Right lobe of liver (tissue), 6 donors: ENCODE measurements at places on chromosomes 1 and 21.

DNA sequence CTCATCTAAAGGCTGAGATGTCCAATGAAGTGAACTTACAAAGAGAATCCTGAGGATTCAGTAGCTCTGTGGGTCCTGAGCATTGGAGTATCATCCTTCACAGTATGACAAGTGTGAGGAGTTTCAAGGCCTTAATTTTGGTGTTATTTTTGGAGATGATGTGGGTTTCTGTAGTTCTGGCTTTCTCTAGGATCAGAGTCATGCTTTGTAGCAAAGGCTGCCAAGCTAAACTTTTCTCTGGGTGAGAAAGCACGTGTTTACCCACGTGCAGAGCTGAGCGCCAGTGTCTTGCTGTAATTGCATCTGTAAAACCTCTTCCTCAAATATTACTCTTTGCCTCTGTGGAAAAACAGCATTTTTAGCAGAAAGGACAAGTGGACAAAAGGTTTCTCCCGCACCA, 387.8 kb upstream of the LYPLAL1 start:
- peak; percentile 60 for DNase-seq

DNA sequence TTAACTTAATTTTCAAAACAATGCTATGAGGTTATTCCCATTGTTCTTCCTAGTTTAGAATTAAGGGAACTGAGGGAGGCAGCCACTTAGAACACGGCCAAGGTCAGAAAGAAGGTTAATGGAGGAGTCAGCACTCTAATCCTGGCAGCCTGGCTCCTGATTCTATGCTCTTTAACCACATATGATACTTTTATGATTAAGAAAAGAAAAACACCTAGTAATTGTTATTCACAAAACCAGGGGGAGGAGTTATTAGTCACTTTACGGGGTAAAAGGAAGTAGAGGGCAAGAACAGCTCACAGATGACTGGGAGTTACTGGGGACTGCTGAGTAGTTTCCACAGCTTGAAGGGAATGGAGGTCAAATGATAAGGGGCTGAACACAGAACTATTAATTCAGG, 38.6 kb downstream of the GADD45A start:
- no peak for DNase-seq

- DNase-seq: no peak
Measured at GRCh38 chr1:54559111-54559548, 11.1 kb downstream of the ACOT11 start.

GRCh38 chr1:68696221-68696620, 199.3 kb upstream of the DEPDC1 start:
- DNase-seq: no peak

DNA sequence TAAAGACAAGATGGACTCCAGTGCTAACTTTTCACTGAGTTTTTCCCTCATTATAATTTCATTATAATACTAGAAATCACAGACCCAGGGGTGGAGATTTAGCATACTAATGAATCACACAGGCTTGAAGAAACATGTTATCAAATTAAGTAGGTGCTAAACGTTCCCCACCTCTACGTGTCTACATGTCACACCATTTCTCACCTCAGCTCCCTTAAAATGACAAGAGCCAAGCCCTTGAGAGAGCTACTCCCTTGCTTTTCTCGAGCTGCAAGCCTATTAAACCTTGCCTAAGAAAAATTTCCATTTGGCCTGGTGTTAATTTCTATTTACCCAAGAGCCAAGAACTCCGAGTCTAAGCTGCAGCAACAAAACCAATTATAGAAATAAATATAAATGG, 396.3 kb upstream of the NEGR1 start:
- no peak for DNase-seq

DNA sequence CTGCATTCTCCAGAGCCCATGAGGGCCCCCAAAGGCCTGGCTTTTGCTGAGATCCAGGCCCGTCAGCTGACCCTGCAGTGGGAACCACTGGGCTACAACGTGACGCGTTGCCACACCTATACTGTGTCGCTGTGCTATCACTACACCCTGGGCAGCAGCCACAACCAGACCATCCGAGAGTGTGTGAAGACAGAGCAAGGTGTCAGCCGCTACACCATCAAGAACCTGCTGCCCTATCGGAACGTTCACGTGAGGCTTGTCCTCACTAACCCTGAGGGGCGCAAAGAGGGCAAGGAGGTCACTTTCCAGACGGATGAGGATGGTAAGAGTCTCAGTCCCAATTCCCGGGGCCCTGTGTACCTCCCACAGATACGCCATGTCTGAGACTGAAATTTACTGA, 39.1 kb downstream of the PTPRU start:
- DNase-seq: peak; percentile 26

DNA sequence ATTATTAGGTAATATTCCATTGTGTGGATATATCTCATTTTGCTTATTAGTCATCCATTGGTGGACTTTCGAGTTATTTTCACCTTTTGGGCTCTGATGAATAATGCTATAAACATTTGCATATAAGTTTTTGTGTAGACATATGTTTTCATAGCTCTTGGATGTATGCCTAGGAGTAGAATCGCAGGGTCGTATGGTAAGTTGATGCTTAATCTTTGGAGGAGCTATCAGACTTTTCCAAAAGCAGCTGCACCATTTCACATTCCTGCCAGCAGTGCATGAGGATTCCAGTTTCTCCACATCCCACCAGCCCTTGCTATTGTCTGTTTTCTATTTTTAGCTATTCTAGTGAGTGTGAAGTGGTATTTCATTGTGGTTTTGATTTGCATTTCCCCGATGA, 120.3 kb upstream of the TMEM51 start:
- DNase-seq: no peak

- peak; percentile 14 for DNase-seq
Measured at GRCh38 chr1:9281908-9282695, 10.6 kb upstream of the SPSB1 start.

DNA sequence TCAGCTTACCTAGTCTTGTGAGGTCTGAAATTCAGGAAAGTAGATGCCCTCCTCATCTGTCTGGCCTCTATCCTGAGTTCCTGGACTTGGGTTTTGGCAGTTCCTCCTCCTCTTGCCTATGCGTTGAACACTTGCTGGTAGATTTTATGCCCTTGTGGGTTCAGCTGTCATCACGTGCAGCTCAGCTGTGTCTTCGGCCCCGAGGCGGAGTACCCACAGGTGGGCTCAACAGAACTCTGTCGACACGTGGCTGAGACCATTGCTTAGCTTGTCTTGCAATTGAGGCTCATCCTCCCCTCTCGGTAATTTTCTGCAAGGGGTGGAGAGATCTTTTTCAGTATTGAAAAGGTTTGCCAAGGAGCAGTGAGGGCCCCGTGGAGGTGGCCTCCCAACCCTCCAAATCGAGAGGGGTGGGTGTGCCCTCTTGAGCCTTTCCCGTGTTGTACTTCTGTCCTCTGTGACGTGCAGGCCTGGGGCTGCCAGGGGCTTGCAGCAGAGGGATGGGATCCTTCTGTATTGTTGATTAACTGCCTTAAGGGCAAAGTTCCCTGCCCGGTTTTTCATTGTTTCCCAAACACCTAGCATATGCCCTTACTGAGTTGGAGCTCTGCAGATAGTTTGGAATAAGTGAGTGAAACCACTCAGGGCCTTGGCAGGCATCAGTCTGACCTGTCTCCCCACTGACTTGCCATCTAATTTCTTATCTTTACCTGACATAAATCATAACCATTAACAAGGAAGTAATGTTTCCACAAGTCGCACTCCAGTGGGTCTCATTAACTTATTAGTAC, 2.9 kb downstream of the CENPS start:
- no peak for DNase-seq

GRCh38 chr1:175427625-175428024, 235.0 kb upstream of the KIAA0040 start:
- DNase-seq: no peak

- peak; percentile 19 for DNase-seq
Measured at GRCh38 chr1:73839922-73840321, 358.1 kb downstream of the LRRIQ3 start.

- no peak for DNase-seq
Measured at GRCh38 chr1:94660994-94661393, 119.4 kb upstream of the F3 start.

- DNase-seq: no peak
Measured at GRCh38 chr1:205832326-205832751, 17.6 kb downstream of the PM20D1 start.

DNA sequence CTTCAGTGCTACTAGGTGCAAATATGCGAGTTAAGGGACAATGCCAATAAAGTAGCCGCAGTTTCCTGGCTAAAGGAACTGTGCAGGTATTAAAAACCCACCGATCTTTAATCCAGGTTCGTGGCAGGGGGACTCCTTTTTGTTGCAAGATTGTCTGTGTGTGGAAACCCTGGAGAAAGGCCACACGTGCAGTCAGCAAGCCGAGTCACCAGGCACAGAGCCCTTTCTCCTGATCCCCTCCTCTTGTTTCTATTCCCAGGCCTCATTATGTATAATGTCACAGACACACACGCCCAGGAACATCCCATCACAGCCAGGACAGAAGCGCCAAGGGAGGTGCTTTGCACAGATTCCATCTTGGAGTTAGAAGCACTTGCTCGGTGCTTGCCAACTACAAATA, 528.9 kb downstream of the KIF26B start:
- no peak for DNase-seq

DNA sequence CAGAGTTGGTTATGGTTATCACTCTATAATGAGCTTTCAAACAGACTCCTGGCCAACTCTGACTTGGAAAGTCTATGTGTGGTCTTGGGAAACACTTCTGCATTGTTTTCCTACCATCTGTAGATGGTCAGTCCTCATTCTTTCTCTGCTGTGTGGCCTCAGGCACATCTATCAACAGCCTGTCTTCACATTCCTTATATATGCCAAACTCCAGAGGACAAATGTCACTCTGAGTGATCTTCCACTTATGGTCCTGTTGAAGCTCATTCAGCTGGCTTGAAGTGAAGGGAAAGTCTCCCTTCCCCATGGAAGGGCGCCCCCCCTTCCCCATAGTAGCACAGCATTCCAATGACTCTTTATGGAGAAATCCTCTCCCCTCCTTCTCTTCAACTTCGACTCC, 58.7 kb downstream of the VANGL2 start:
- DNase-seq: no peak

- no peak for DNase-seq
Measured at GRCh38 chr1:192086644-192087043, 71.6 kb upstream of the RGS18 start.

DNA sequence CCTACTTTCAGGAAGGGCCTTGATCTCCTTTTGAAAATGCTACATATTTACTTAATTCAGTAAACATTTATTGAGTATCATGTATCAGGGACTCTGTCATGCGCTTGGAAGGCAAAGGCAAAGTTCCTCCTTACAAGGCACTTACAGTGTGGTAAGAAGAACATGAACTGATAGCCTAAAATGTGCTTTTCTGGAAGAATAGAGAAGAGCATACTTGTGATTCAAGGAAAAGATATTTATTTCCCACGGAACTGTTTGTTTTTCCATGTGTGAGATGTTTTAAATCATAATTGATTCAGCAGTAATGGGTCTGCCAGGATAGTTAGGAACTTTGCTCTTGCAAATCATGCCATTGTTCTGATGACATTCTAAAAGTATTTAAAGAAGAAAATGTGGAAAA, 110.1 kb upstream of the ZNHIT6 start:
- DNase-seq: no peak

DNA sequence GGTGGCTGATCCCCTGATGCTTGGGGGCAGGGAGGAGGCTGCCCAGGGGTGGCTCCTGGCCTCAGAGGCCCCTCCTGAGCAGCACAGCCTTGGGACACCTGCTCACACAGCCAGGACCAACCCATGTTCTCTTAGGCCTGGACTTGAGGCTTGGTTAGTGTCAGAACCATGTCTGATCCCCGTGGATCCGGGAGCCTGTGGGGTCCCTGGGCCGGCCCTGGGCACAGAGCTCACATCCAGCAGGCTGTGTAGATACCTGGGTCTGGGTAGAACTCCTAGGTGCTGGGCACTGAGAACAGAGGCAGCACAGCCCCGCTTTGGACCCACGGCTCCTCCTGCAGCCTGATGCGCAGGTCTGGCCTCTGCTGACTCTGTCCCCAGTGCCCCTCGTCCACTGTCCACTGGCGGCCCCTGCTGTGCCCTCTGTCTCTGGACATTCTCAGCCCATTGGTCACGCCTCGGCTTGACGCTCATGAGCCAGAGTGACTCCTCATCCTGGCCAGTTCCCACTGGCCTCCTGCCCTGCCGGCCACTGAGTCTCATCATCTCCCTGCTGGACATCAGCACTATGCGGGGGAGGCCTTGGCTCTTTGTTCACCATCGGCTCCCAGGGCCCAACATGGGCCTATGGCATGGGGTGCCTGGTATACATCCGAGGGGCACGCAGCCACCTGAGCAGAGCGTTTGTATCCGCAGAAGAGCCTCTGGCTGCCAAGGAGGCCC, 70.2 kb downstream of the TRIM11 start:
- peak; percentile 41 for DNase-seq

DNA sequence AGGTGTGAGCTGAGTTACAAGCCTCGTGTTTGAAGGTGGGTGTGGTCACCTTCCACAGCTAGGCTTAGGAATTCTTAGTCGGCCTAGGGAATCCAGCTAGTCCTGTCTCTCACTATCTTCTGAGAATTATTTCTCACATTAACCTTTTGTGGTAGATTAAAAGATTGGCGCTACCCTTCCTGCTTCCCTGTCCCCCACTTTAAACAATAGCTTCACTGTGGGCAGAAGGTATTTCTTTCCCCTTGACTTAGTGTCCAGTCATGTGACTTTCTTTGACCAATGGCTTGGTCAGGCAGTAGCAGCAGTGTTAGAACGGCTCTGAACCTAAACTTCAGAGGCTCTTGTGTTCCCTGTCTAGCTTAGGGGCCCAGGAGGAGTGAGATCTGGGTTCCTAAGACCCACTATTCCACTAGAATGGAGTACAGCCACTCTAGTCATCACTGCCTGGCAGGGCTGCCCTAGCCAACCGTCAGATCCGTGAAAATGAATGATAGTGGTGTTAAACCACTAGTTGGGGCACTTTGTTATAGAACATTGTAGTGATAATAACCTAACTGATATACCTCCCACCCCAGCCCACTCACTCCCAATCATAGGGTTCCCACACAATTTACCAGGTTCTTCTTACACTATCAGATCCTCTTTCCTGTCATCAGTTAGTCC, 13.9 kb upstream of the C1orf141 start:
- DNase-seq: no peak

DNA sequence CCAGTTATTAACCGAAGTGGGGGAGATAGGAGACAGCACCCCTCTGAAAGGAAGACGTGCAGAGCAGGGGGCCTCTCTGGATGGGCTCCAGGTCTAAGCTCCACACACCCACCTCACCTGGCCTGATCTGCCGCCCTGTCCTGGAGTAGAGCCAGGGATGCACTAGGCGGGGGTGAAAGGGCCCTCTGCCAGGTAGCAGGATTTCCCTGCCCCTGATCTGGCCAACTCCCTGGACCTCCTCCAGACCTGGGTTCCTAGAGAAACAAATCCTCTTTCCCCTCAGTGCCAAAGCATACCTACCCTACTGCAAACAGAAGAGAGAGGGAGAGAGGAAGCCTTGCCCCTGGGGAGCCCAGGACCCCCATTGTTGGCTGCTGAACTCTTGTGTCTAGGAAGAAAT, 2.0 kb downstream of the CRABP2 start:
- DNase-seq: no peak
